ENCODE measurements at places on chromosomes 7 and 10.

DNA sequence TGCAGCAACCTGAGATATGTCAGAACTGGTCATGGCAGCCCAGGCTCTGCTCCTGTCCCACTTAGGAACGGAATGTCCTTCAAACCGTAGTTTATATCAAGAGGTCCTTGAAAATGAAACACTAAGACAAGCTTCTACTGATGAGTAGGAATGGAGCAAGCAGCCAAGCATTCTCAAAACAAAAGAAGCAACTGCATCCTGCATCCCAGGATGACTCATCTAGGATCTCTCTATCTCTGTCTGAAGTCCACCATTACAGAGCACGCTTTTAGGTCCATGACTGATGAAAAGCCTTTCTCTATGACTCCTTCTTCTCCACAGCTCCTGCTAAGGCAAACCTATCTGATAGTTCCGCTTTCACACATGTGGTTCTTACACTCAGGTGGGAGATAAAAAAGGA is 16.3 kb downstream of the MBL2 start:
- DNase-seq = no peak

DNA sequence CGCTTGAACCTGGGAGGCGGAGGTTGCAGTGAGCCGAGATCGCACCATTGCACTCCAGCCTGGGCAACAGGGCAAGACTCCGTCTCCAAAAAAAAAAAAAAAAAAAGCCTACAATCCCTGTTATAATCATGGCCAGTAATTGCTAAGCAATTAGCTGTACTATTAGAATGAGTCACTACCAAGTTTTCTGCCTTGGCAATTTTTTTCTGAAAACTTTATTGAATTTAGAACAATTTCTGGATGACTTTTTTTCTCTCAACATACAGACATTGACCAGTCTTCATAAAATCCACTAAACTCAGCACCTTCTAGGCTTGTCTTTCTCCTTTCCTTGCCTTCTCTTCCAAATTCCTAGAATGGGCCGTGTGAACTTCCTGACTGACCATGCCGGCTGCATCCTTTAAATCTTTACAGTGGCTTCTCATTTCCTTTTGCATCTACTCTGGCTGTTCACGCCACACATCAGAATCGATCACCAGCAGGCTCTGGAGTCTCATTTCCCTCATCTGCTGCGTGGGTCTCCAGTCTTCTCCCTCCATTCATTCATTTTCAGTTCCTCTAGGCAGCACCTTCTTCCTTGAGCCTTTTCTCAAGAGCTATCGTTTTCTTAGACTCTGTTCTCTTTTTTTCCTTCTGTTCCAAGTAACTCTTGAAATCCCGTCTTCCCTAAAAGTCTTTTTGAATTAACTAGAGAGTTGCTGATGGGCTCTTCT is 107.9 kb downstream of the KAT6B start:
- DNase-seq = no peak

DNA sequence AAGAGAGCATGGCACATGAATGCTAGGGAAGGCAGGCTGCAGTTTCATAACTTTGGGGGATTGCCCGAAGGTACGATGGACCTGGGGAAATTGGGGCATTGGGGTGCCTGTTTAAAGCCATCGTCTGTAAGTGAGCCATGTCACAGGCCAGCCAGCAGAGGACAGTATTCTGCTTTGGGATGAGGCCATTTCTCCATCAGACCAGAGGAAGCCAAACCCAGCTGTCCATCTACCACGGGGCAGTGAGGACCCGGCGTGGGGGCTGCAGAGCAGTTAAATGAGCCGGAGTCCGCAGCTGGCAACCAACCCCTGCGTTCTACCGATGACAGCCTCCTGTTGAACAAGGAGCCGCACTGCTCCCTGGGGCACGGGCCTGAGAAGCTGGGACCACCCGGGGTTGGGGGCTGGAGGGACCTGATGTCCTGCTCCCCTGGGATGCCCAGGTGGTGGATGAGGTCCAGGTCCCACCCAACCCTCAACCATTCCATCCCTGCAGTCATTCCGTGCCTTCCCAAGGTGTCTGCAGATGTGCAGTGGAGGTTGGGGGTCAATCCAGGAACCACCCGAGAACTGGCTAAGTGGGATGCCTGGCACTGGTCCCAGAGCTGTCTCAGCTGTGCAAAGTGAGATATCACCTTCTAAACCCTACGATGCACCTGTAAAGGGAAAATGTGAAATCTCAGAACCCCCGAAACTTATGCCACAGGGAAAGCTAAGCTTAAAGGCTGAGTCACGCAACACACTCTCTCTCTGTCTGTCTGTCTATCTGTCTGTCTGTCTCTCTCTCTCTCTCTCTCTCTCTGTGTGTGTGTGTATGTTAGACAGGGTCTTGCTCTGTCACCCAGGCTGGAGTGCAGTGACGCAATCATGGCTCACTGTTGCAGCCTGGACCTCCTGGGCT is 12.1 kb upstream of the RHBDD2 start:
- peak; percentile 13 for DNase-seq

DNA sequence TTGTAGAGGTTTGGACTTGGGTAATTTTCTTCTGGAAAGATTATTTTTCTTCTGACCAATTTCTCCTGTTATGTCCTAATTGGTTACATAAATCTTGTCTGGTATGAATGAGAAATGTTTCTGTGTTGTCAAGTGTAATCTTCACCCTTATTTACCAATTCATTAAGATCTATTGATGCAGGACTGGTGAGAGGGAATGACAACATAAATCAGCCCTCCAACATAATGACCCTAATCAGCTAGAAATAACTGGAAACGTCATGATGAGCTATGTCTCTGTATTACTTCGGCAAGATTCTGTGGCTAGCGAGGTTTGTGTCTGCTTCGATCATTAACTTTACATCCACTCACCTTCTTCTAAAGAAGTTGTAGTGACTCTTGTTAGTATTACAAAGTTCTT is 3.5 kb downstream of the FOXP2 start:
- no peak for DNase-seq

GRCh38 chr7:44377681-44378421 is 52.5 kb upstream of the CAMK2B start:
- no peak for DNase-seq

DNA sequence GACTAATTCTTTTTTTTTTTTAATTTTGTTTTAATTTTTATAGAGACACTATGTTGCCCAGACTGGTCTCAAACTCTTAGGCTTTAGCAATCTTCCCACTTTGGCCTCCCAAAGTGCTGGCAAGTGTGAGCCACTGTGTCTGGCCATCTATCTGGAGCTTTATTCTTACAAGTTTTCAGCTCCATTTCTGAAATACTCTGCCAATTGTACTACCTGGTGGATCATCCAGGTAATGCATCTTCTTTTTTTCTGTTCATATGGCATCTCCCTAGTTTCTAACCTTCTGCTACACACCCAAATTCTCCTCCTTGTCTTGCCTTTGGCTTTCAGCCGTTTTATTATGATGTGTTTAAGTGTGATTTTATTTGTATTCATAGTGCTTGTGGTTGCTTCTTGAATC is 40.2 kb downstream of the ZNF365 start:
- DNase-seq = no peak

DNA sequence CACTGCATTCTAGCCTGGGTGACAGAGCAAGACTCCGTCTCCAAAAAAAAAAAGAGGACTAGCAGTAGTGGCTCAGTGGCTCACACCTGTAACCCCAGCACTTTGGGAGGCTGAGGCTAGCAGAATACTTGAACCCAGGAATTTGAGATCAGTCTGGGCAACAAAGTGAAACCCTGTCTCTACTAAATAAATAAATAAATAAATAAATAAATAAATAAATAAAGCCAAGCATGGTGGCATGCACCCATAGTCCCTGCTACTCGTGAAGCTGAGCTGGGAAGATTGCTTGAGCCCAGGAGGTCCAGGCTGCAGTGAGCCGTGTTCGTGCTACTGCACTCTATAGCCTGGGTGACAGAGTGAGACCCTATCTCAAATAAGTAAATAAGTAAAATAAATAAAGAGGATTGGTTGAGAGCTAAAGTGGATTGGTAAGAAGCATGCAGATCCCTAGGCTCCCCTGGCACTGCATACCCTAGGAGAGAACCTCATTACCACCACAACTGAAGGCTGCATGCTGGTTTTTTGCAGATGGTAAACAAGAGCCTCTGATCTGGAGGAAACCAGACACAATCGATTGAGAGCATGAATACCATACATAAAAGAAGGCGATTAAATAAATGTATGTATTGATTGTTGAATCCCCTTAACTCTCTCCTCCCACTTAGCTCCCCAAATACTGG is 163.2 kb downstream of the REEP3 start:
- DNase-seq = no peak
